AML-193 (cell line): ENCODE measurements at places on chromosomes 2 and 18.

DNA sequence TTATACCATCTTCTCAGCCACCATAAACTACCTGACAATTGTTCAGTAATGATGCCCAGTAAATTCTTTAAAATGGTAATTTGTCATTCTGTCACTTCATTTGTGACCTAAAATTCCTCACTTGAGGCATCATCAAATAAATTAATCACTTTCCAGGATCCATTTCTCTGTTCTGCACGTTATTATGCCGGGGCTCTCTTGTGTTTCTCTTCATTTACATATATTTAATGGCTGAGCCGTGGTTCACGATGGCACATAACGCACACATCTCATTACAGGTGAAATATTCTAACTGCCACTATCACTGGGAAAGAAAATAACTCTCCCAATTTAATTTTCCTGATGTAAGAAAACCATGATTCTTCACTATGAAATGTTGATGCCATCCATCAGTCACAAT lies 529.6 kb downstream of the NR4A2 start:
- no peak for DNase-seq

DNA sequence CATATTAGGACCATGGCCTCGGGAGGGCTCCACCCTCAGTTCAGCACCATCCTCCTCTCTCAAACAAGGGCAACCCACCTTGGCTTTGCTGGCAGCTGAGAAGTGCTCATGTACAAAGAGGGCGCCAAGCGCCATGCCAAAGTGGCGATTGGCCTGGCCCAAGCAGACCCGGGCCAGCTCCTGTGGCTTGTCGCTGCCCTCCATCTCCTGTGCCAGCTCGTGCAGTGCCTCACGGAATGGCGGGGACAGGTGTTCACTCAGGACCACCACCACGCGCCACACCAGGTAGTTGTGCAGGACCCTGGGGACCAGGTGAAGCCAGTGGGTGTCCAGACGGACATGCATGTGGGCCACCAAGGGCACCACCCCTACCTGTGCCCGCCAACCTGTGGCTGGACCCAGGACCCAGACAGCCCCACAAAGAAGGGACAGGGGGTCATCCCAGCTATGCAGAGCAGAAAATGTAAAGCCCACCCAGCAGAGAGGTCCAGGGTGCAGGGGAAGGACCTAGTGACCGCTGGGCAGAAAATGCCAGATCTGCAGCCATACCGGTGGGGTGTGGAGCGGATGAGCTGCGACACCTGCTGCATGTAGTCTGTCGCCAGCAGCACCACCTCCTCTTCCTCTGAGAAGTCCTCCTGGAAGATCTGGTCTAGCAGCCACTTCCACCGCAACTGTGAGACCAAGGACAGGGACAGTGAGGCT lies 3.6 kb downstream of the ECEL1 start:
- DNase-seq = no peak

- no peak for DNase-seq
Observed at GRCh38 chr2:106995556-106995955, 109.6 kb upstream of the ST6GAL2 start.

GRCh38 chr2:85401844-85402243 lies 8.3 kb downstream of the CAPG start:
- peak; percentile 62 for DNase-seq

GRCh38 chr2:75041731-75042600 lies 83.5 kb downstream of the POLE4 start:
- no peak for DNase-seq

GRCh38 chr18:13412901-13413300 lies 194.3 kb downstream of the LDLRAD4 start:
- no peak for DNase-seq

DNA sequence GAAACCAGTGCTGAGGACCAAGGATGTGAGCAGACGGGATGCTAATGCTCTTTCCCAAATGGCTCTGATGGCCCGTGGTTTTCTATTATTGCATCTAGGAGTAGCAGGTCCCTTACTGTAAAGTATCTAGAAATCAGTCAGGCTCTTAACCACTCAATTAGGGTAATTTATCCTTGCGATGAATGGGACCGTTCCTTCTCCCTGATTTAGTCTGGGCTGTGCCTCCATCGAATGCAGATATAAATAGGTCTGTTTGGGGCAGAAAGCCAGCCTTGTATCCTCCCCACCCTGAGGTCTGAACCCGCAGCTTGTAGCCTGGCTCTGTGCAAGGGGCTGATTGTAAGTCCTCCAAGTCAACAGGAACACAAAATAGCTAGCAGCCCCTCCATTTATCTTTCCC lies 9.5 kb upstream of the SMARCAL1 start:
- no peak for DNase-seq

- DNase-seq = no peak
Observed at GRCh38 chr2:26081556-26081955, 47.7 kb downstream of the RAB10 start.

DNA sequence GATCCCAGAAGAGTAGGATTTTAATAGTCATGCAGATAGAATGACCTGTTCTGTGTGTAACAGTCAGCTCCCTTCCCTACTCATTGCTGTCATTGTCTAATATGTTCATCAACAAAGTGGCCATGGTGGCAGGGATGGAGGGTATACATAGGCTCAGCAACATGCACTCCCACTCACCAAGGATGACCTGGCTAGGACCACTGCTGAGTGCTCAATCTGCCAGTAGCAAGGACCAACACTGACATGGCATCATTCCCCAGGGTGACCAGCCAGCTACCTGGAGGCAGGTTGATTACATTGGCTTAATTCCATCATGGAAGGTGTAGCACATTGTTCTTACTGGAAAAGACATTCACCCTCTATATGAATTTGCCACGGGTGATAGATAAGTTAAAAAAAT lies 401.7 kb upstream of the CELF4 start:
- DNase-seq = no peak

- DNase-seq = peak; percentile 0
Observed at GRCh38 chr2:80530442-80531064, 226.0 kb upstream of the LRRTM1 start.

DNA sequence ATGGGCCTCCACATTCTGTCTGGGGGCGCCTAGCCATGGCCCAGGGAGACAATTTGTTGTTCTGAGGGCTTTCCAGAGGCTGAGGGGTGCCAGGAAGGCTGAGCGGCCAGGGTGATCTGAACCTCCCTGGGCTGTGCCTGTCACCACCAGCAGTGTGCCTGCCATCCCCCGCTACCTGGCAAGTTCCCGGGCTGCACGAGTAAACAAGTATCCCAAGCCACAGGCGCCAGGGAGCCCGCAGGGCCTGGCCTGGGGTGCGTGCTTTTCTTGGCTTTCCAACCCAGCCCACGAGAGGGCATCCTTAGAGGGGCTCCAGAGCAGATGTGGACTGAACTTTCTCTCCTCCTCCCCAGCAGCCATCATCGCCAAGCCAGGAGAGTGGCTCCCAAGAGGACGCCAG lies 35.1 kb upstream of the B3GNT7 start:
- DNase-seq = no peak

DNA sequence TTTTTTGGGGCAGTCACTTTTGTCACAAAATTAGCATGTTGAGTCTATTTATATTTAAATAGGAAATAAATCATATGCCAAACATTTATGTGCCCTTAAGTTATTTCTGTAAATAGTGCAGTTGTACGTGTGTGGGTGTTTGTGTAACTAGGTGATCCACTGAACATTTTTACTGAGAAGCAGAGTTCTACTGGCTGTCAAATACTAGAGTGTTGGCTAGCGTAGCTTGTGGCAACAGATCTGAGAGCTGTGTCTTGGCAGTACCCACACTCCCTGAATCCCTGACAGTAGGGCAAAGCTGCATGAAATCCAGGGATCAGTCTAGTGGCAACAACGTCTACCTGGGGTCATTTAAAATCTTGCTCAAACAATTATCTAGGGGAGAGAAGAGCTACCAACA lies 273.1 kb upstream of the SLC8A1 start:
- DNase-seq = no peak

DNA sequence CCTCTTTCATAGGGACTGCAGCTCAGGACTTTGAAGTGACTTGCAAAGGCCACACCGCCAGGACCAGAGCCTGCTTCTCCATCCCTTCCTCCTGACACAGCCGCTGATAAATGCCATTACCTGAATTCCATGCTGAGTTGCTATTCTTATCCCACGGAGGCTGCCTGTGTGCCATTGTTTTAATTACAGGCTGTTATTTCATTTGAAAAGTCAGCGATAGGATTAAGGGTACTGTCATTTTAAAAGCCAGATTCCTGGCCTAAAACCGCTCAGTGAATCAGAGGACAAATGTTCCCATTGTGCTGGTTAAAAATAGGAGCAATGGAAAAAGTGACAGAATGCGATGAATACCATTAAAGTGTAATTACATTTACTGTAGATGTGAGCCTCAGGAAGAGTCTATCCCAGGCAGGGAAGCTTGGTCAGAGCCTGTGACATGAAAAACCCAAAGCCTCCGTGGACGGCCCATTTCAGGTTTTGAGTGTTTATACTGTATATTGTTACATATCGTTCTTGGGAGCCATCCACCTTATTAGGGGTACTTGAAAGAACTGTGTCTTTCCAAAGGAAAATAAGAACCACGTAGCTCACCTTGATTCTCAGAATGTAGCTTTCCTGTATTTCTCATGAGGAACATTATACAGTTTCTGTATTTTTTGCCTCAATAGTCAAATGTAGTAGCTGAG lies 41.3 kb downstream of the PDCL3 start:
- DNase-seq = no peak

- DNase-seq = no peak
Observed at GRCh38 chr2:195495966-195496365, 161.1 kb upstream of the SLC39A10 start.

DNA sequence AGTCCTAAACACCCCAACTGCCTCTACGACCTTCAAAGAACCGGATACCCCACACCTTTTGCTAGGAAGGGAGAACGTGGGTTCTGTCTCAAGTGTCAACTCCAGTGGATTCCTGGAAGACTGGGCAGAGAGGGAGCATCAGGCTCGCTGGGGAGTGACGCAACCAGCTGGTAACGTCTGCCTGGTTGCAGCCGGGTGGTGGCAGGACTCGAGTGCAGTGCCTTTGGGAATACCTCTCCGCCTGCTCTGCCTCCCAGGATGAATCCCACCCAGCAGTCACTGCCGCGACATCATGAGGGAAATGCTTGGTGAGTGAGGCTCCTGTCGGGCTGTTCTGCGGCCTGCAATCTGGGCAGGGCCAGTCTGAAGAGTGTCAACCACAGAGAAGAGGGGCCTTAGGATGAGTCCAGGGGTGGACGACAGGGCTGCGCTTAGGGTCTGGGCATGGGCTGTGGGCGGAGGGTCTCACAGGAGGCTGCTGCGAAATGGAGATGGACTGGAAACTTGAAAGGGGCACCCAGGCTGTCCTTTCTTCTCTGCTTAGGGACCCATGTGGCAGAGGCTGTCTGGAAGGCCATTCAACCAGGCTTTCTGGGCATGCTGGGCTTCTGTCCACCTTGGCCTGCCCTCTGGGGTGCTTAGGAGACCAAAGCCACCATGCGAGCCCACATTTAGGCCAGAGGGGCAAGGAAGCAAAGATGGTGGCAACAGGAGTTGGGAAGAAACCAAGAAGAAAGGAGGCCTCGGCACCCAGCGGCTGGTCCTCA lies 12.9 kb downstream of the GPR17 start:
- no peak for DNase-seq

DNA sequence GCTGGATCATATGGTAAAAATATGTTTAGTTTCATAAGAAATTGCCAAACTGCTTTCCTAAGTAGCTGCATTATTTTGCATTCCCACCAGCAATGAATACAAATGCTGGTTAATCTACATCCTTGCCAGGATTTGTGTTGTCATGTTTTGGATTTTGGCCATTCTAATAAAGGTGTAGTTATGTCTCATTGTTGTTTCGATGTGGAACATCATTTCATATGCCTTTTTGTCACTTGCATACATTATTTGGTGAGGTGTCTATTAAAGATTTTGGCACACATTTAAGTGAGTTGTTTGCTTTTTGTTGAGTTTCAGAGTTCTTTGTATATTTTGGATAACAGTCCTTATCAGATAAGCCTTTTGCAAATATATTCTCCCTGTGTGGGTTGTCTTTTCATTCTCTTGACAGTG lies 299.2 kb upstream of the TFPI start:
- no peak for DNase-seq

GRCh38 chr2:20423847-20424246 lies 23.0 kb upstream of the RHOB start:
- DNase-seq = no peak

- no peak for DNase-seq
Observed at GRCh38 chr2:138531913-138532312, 30.3 kb downstream of the SPOPL start.

GRCh38 chr18:71437511-71437910 lies 1106.6 kb downstream of the CBLN2 start:
- DNase-seq = no peak

GRCh38 chr2:170237572-170238120 lies 59.7 kb downstream of the MYO3B start:
- no peak for DNase-seq

- no peak for DNase-seq
Observed at GRCh38 chr2:75153221-75153620, 46.1 kb downstream of the TACR1 start.

DNA sequence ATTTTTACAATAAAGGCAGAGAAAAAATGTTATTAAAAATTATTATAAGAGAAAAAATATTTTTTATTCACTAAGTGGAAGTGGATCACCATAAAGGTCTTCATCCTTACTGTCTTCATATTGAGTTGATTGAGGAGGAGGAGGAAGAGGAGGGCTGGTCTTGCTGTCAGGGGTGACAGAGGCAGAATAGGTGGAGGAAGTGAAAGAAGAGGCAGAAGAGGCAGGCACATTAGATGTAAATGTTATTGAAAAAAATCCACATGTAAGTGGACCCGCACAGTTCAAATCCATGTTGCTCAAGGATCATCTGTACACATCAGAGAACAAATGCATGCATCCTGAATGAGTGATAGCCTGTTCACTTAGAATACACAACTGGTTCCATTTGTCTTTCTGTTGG lies 6.4 kb upstream of the SPATS2L start:
- DNase-seq = no peak

- DNase-seq = no peak
Observed at GRCh38 chr18:70709720-70710119, 420.9 kb downstream of the SOCS6 start.

DNA sequence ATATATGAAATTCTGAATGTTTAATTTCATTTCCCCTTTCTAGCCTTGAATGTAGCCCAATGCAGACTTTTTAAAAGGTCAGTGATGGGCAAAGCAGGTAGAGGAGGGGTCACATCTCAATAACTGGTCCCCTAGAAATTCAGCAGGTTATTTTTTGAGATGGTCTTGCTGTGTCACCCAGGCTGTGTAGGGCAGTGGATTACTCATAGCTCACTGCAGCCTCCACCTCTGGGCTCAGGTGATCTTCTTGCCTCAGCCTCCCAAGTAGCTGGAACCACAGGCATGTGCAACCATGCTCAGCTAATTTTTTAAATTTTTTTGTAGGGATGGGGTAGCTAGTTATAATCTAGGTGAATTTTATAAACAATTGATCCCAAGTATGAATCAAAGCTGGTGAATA lies 8.8 kb downstream of the IAH1 start:
- no peak for DNase-seq

GRCh38 chr18:70158992-70159717 lies 46.3 kb downstream of the RTTN start:
- no peak for DNase-seq

- DNase-seq = peak; percentile 79
Observed at GRCh38 chr2:156342254-156343095, 10.0 kb upstream of the NR4A2 start.
